ENCODE measurements at places on chromosomes 7 and 10.
A peak's percentile ranks its signal among the peaks of the same experiment; 100 is the strongest.

DNA sequence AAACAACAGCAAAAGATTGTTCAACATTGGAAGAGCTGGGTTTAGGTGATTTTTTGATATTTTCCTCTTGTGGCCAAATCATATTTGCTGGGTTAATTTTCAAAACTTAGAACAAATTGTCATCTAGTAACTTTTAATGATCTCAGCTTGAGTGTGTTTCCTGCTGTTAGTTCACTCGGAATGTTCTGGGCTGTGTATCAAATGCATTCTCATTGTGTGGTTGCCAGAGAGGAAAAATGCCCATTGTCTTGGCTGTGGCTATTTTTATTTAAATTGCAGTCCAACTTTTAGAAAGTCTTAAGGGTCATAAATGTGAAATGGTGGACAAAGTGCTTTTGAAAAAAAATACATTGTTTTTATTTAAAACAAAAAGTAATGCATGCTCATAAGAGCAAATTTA is 542.0 kb downstream of the TNS3 start:
- DNase-seq = no peak

DNA sequence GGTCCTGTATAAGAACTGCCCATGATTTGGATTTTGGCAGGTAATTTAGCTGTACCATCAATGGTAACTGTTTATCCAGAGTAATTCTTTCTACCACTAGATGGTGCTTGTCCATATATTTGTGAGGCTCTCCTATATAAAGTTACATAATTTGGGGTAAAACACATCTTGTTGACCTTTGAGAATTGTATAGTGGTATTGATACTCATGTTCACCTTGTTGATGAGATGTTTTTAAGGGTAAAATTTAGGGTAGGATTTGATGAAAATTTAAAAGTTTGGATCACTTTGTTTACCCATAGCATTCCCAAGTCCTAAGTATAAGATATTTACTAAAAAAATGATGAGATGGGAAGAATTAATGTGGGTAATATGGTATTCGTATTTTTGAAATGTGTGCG is 31.6 kb downstream of the ST7 start:
- peak; percentile 34 for DNase-seq

DNA sequence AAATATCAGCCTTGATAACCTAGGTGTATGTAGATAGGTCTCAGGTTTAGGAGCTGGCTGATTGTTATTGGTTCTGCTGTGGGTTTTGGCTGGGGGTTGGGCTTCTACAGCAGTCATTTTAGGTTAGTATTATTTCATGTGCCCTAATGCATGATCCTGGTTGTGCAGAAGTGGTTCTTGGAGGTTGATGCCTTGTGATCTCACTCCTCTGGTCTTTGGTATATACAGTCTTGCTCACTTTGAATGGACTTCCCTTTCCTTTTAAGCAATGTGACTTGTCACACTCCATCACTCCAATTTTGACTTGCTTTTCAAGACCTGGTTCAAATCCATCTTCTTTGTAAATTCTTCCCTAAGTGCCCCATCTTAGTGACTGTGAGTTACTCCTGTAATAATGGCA is 188.9 kb downstream of the LRMDA start:
- DNase-seq = no peak

DNA sequence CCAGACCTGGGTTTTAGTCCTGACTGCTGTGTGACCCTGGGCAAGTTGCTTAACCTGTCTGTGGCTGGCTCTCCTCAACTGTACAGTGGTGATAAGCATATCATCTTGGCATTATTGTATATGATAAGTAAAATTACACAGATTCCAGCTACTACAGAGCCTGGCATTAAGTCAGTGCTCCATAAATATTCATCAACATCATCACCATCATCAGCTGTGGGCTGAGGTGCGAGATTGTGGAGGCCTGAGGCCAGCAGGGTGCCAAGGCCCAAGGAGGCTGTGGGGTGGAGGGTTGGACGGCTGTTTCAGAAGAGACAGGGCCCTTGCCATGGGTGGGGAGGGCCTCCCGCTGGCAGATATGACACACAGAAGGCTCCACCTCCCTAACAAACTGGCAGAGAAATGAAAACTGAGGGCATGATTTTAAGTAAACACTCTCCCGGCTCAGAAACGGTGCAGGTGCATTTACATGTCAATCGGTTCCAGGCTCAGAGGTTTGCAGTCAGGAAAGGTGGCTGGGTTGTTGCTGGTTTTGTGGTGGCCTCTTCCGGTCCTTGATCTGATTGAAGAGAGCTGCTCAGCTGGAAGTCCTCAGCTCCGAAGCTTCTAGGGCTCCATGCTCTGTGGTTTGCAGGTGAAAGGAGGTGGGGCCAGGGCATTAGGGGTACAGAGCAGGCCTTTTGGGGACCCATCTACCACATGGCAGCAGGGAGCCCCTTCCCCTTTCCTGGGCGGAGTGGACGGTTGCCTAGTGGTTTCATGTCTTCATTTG is 10.2 kb downstream of the CRYGN start:
- DNase-seq = peak; percentile 63

DNA sequence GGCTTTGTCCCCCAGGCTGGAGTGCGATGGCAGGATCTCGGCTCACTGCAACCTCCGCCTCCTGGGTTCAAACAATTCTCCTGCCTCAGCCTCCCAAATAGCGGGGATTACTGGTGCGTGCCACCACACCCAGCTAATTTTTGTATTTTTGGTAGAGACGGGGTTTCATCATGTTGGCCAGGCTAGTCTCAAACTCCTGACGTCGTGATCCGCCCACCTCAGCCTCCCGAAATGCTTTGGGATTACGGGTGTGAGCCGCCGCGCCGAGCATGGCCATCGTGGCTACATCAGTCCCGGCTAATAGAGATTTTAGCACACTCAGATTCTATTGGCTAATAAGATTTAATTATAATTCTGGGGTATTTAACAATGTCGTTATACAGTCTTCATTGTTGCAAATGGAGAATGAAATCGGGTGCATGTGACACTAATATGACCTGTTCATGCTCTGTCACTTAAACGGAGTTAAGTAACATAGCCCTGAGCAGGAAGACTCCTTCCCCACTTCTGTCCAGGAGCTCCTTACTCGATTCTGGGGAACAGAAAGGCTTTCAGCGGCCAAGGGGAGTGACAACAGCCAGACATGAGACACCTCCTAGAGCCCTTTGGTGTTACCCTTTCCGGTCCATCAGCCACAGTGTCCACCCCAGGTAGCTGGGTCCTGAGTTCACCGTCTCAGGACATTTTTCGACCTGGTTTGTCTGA is 40.9 kb upstream of the FAM20C start:
- DNase-seq = no peak

- DNase-seq = no peak
Observed at GRCh38 chr7:84547331-84547730, 352.7 kb upstream of the SEMA3A start.

DNA sequence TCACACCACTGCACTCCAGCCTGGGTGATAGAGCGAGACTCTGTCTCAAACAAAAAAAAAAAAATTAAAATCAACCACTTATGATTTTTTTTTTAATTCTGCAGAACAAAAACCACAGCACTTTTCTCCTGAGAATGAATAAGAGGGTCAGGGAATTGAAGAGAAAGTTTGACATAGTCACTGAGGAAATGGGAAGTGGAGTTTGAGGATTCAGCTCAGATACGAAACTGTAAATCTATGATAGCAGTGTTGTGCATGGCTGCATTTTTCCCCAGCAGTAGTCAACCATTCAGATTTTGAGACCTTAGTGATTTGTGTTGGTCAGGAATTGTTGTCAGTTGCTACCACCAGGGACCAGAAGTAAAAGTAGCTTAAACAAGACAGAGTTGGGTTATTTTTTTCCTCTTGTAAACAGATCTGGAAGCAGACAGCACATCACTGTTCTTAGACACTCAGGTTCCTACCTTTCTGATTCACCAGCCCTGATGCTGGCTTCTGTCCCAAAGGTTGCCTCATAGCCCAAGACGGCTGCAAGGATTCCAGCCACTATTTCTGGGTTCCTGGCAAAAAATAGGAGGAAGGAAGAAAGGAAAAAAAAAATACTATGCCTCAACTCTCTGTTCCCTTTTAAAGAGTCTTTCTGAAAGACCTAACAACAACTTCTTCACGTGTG is 20.1 kb downstream of the PILRA start:
- DNase-seq = no peak

GRCh38 chr7:129607471-129608120 is 3.9 kb upstream of the NRF1 start:
- DNase-seq = peak; percentile 48

DNA sequence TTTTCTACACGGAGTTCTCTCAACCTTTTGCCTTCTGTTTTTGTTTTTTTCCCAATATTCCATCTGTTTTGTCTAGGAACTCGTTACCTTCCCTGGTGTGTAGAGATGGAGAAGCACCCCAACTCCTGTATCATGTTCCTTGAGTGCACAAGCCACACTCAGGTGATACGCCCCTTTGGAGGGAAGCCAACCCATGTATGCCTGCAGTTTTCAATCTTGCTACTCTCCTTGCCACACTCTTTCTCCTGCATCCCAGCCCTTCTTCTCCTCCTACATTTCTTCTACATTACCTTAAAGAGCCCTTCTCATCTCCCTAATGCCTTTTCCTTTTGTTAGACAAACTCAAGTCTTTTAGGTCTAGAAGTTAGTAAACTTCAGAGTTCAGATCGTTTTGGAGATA is 10.2 kb upstream of the SP4 start:
- no peak for DNase-seq

DNA sequence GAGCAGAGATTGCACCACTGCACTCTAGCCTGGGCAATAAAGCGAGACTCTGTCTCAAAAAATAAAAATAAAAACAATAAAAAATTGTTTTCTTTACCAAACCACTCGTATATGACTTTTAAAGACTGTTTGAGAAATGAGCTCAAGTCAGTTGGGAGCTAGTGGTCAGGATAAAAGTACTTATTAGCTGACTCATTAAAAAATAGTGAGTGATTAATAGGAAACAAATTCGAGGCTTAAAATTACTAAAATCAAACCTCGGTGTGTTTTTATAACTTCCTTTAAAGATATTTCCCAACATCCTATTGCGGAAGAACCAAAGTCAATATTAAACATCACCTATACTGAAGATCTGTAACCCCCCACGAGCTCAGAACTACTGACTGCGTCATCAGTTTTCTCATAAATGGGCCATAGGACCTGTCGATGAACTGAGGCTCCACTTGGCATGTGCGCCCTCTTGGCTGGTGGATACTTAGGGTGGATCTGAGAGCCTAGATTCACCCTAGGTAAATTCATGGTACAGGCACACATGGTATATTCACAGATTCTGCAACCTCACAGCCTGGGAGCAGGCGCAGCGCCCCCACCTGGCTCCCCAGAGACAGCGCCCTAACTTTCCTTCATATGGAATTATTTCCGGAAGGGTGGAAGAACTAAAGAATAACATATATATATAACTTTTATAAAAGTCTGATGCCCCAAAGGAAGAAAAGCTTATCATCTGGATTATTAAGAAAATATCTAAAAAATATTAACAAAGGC is 9.2 kb downstream of the MKI67 start:
- no peak for DNase-seq

DNA sequence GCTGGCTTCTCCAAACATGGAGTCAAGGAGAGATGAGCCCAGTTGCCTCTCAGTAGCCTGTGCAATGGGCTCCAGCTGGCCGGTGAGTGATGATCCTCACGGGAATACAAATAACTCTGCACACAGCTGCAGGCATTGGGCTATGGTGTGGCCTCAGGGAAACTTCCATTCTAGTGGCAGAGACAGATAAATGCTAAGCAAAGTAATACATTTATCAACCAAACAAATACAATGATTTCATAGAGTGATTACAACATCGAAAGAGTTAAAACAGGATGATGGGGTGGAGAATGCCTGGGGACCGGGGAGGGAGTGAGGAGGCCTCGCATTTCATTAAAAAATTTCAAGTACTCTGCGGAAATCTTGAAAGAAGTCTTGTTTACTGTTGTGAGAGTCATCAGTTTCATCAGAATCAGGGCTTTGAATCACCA is 15.0 kb upstream of the AKR1B1 start:
- DNase-seq = no peak

DNA sequence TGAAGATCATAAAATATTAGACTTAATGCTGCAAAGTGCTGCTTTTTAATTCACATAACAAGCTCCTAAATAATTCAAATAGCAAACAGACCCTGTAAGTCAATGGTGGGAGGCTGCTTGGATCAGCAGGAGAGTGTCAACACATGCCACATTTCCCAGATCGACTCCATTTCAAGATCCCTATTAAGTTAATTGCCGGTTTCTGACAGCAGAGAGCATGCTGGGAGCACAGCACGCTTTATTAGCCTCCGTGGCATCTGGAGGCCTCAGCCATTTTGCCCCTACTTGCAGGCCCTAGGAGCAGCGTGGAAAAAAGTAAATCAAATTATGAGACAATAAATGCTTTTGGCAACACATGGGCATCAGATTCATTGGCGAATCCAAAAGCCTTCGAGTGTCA is 201.0 kb downstream of the EMX2 start:
- DNase-seq = no peak

- DNase-seq = no peak
Observed at GRCh38 chr7:131095346-131095745, 232.3 kb upstream of the MKLN1 start.

GRCh38 chr10:89171996-89172395 is 35.1 kb downstream of the CH25H start:
- no peak for DNase-seq
